Memory B cell (primary cell): ENCODE measurements at places on chromosomes 3 and 15.
A peak's percentile ranks its signal among the peaks of the same experiment; 100 is the strongest.

DNA sequence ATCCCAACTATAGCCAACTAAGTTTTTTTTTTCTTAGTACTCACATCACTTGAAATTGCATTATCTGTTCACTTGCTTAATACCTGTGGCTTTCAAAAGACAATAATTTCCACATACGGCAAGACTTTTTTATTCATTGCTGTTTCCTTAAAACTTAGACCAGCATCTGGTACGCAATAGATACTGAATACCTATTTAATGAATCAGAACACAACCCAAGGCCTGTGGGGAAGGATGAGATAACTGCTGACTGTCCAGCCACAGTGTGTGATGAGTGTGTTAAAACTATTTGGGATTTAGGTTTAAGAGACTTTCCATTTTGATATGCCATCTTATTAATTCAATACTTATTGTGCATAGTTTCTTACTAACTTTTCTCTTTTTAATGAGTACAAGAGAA is 988.7 kb downstream of the NTRK3 start:
- DNase-seq: no peak

DNA sequence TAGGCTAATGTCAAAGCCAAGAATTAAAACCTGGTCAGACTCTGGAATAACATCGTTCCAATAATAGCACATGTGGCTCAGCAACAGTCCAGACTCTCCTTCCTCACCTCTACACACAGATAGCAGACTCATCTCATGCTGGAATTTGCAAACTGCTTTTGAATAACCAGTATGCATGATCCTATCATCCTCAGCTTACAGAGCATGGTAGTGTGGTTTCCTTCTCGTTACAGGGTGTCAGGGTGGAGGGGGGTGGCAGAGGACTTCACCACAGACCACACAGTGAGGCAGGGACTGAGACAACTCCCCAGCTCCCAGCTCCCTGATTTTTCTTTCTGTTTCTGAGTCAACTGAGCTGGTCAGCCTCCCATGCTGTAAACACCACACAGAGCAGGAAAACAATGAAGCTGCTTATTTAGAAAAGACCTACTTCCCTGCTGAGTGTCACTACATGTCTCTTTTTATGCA is 101.6 kb downstream of the RPL22L1 start:
- no peak for DNase-seq

GRCh38 chr3:185659942-185660921 is 74.1 kb downstream of the SENP2 start:
- DNase-seq: peak; percentile 50

GRCh38 chr3:31729573-31729972 is 196.8 kb downstream of the STT3B start:
- no peak for DNase-seq

DNA sequence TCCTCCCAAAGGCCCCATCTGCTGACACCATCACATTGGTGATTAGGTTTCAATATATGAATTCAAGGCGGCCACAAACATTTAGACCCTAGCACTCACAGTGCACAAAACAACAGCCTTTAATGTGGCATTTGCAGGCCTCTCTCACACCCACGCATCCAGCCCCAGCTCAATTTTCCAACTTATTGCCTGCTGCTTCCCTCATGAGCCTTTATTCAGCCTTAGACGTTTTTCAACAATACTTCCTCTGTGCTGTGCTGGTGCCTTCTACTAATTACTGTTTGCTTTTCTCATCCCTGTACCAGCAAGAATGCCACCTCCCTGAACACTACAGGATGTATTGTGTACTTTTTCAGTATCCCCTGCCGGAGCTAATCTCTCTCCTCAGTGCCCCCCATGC is 334.6 kb downstream of the GABRB3 start:
- DNase-seq: no peak
